ENCODE measurements at places on chromosomes 4 and X.

GRCh38 chr4:100049872-100050271, 99.8 kb upstream of the H2AZ1 start:
- DNase-seq, result no peak

GRCh38 chr4:80011636-80012236, 61.3 kb downstream of the ANTXR2 start:
- DNase-seq, result no peak

DNA sequence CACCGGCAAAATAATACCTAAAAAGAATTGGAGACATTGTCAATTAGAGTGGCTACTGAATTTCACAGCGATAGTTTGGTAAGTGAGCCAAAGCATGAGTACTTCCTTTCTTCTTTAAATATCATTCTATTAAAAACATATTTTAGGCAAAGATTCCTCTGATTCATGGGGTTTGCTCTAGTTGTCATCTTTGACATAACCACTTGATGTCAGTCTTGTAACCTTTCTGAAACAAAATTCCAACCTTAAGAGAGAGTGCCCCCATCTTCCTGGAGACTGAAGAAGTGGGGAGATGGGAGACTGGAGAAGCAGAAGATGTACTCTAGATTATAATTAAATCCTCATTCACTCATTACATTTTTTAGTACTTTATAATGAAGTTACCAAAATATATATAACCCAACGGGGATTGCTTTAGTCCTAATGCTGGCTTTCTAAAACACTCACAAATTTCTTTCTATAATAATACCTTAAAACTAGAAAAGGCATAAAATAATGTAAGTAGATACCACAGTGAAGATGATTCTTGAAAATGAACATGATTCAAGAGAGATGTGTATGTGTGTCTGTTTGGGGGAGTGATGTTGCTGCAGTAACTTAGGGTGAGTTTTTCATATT, 96.4 kb downstream of the EMCN start:
- no peak for DNase-seq

DNA sequence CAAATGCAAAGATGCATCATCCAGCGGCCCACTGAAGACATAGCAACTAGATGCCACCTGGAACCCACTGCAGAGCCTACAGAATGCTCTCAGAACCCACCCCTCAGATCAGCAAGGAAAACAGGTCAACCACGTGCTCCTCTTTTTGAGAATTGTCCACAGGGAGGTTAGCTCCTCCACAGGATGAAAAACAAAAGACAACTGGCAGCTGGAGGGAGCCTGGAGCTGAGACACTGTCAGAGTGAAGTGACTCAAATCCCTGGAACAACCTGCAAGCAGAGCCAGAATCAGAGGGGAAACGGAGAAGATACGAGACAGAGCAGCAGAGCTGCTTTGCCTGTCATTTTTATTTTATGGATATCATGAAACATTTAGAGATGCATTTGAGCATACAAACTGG, 277.6 kb downstream of the GASK1B start:
- DNase-seq, result no peak

DNA sequence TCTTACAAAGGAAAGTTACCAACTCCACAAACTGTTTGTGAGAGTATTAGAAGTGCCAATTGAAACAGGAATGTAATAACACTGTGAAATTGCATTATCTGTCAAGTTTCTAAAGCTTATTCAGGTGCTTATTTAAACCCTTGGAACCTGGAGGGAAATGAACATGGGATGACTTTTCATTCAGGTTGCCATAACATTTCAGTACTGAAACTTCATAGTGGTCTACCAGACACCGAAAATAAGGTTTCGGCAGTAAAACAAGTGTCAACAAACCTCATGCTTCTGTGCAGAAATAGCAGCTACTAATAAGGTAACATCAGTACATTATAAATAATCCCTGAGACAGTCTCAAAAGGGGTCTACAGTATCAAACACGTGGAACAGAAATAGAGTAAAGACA, 890.7 kb upstream of the INTU start:
- no peak for DNase-seq

DNA sequence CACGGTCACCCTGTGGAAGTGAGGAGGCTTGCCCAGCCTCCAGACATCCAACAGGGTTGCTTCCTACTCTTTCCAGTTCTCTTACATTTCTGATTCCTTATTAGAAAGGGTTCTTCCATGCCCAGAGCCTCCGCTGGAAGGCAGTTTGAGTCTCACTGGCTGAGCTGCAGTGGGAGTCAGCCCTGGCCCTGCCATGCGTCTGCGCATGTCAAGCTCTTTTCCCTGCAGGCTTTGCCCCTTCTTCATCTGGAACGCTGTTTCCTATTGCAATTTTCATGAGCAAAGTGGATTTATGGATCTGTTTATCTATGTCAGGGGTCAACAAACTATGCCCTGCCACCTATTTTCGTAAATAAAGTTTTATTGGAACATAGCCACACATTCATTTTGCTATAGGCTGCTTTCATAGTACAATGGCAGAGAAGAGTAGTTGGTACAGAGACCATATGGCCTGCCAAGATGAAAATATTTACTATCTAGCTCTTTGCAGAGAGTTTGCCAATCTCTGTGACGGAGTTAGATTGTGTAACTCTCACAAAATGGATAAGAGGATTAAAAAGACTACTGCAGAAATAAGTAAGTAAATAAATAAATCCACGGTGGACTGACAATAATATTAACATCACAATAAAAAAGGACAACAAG, 3.9 kb upstream of the CHRNA9 start:
- DNase-seq, result no peak

- DNase-seq, result no peak
Measured at GRCh38 chr4:155578219-155578618, 88.4 kb upstream of the GUCY1A1 start.

- DNase-seq, result no peak
Measured at GRCh38 chr4:7646384-7647061, 211.8 kb upstream of the PSAPL1 start.

- DNase-seq, result no peak
Measured at GRCh38 chrX:9258421-9259104, 206.3 kb upstream of the TBL1X start.

GRCh38 chrX:118702741-118703140, 24.7 kb upstream of the IL13RA1 start:
- DNase-seq, result no peak

DNA sequence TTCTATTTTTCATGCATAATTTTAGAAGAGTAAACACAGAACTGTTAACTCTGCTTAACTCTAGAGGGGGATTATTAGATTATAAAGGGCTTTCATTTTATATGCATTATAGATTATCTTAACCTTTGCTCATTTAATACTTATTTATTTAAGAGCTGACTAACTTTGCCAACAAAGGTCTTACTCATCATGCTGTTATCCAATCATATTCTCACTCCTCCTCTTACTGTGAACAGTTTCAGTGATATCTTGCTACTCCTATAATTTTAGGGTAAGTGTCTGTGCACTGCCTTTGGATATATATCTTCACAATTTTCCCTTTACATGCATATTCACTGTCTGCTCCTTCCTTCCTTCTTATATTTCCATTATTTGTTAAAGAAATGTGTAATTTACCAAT, 1814.9 kb downstream of the STIM2 start:
- DNase-seq, result no peak

GRCh38 chrX:13716905-13717304, 17.5 kb downstream of the TRAPPC2 start:
- no peak for DNase-seq

GRCh38 chr4:89712141-89712540, 124.8 kb downstream of the SNCA start:
- DNase-seq, result peak; percentile 20

GRCh38 chr4:134018846-134019245, 182.7 kb downstream of the PABPC4L start:
- no peak for DNase-seq

GRCh38 chr4:61451935-61452334, 251.8 kb downstream of the ADGRL3 start:
- DNase-seq, result no peak

DNA sequence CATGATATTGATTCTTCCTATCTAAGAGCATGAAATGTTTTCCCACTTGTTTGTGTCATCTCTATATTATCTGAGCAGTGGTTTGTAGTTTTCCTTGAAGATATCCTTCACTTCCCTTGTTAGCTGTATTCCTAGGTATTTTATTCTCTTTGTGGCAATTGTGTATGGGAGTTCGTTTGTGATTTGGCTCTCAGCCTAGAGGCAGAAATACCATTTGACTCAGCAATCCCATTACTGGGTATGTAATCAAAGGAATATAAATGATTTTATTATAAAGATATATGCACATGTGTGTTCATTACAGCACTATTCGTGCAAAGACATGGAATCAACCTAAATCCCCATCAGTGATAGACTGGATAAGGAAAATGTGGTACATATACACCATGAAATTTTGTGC, 172.7 kb upstream of the IL15 start:
- DNase-seq, result no peak

DNA sequence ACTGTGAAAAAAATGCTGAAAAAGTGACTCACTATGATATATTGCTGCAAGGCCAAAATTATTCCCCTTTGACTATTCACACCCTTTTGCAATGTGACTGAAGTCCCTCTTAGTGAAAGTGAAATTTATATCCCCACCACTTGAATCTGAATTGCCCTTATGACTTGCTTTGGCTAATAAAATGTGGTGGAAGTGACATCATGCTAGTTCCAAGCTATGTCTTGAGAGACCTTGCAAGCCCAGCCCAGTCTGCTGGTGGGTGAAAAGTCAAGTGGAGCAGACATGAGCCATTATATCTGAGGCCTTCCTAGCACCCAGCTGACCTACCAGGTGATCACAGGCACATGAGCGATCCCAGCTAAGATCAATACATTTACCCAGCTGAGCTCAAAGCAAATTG, 94.7 kb downstream of the LINC00632 start:
- no peak for DNase-seq

GRCh38 chr4:90226734-90227133, 99.5 kb downstream of the CCSER1 start:
- DNase-seq, result no peak

- no peak for DNase-seq
Measured at GRCh38 chr4:16597845-16598596, 300.4 kb downstream of the LDB2 start.

DNA sequence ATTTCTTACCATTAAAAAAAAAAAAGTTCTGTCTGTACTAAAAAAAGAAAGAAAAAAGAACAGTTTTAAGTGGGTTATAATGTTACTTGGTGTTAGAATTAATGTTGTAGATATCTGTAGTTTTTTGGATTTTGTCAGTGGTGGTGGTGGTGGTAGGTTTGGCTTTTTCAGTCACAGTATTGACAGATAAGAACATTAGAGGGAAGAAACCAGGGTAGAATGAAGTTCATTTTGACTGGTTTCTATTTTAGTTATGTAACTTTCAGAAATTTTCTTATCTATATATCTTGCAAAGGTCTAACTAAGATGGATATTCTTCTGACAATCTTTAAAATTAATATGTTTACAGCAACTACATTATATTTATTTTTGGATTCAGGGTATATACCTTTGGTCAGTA, 105.4 kb downstream of the FBXW7 start:
- no peak for DNase-seq

GRCh38 chr4:136740326-136740725, 792.0 kb downstream of the PCDH18 start:
- DNase-seq, result no peak

DNA sequence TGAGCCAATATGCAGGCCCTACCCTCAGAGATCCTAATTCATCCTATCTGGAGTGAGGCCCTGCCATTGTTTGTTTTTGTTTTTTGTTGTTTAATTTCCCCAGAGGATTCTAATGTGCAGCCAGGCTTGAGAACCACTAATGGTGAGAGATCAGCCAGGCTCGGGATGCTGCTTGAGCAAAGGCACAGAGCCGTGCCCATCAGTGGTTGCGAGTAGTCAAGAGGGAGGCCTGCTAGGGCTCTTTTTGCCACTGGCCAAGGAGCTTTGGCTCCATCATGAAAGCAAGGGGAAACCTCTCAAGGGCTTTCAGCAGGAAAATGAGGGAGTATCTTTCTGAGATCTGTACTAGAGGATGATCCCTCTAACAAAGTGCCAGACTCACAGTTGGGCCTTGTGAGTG, 2.7 kb downstream of the TCEANC start:
- no peak for DNase-seq

- DNase-seq, result no peak
Measured at GRCh38 chr4:648579-649292, 23.4 kb downstream of the PDE6B start.

DNA sequence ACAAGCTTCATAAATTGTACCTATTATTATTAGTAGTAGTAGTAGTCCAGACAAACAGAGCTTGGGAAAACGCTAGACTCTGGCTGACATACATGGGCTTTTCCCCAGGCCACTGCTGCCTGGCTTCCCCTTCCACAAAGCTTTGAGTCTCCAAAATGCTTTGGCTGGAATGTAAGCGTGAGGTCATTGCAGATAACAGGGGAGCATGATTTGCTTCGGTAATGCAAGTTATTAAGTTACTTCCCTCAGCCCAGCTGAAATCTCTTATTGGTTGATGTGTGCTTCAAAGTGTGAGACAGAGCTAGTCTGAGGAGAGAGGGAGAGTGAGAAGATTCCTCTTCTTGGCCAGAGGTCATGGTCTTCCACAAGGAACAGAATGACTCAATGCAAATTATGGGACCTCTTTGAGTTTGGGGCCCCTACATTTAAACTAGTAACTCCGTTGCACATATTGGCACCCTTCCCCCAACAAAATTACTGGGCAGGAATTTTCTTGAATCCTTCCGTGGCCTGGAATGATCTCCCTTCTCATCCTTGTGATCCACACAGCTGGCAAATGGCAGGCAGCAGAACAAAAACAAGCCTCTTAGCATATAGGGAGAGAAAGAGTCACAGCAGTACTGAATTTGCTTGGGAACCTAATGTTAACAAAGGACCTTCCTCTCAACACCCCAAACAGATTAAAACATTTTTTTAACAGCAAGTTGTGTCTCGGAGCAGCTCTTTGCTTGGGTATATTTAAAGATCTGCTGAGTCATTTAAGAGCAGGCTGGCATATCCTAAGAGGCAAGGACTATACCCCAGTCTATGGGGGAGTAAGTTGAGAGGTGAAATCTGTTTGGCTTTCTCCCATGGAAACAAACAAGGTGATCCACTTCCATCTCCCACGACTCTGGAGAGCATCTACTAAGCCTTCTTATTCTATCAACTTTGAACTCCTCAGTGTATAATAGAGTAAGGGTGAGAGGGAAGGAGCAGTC, 19.9 kb downstream of the AR start:
- DNase-seq, result no peak

DNA sequence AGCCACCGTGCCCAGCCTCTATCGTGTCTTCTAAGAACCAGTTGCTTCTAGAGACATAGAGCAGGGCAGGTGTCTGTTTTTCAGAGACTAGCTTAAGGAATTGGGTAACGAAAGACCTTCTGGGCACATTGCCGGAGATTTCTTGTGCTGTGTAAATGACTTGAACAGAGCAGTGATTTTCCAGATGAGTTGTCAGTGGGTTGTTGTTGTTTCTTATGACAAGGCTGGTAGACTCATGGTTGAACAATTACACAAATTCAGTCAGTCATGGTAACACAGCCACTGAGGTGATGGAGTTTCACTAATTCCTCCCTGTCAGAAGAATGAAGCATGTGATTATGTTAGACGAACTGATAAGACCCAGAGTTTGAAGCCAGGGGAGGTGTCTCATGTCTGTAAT, 20.5 kb upstream of the DDX3X start:
- no peak for DNase-seq

DNA sequence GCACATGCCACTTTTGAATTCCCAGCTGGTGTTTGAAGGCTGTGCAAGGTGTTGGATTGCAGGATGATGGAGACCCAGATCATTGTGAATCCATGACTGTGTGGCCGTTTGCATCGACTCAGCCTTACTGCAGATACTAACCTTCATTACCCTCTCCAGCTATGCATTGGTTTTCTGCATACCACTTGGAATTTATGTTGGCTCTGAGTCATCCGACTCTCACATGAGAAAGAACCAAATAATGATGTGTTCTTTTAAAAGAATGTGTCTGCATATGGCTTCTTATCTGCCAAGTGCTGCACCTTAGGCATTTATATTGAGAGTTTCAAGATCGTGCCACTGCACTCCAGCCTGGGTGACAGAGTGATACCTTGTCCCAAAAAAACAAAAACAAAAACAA, 106.7 kb upstream of the PRKX start:
- DNase-seq, result no peak
